ENCODE measurements at places on chromosomes 2 and 18.

DNA sequence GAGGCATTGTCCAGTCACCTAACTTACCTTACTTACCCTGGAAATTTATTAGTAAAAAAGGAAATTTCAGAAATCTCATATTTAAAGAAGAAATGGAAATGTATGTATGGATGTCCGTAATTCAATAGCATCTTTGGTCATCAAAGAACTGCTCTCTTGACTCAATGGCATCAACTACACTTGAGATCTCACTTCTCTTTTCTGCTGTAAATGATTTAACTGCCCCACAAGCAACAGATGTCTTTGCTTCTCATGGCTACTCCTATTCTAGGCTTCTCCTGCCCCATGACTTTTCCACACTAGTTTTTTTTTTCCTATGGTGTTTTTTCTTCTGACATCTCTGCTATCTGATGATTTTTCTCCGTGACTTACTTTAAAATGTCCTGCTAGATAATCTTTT, 34.0 kb upstream of the ERMN start:
- no peak for DNase-seq

DNA sequence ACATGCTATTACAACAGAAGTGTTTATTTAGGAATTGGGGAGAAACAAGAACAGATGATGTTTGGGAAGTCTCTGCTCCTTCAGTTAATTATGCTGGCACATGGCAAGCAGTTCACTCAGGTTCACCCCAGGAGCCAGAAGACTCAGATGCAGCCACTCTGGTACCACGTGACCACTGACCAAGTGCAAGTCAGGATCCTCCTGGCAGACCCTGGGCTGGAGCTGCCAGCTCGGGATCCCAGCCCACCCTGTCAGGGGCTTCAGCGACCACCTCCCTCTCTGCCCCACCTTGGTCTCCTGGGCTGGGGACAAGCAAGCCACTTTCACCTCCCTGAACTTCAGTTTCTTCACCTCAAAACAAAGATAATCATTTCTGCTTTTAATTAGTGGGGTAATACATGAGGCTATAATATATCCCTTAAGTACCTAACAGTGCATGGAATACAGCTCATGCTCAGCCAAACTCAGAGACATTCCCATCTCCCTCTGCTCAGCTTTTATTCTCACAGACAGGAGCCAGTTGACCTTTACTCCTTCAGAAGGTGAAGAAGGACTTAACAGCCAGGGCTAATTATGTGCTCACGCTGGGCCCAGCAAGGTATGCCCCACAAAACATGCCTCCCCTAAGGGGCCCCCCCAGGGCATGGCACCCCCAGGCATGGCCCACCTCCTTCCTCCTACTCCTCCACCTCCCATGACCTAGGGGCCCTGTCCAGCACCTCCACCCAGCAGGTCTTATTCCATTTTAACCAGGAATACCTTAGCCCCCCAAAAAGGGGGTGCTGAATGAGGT, 11.8 kb downstream of the CRACDL start:
- no peak for DNase-seq

DNA sequence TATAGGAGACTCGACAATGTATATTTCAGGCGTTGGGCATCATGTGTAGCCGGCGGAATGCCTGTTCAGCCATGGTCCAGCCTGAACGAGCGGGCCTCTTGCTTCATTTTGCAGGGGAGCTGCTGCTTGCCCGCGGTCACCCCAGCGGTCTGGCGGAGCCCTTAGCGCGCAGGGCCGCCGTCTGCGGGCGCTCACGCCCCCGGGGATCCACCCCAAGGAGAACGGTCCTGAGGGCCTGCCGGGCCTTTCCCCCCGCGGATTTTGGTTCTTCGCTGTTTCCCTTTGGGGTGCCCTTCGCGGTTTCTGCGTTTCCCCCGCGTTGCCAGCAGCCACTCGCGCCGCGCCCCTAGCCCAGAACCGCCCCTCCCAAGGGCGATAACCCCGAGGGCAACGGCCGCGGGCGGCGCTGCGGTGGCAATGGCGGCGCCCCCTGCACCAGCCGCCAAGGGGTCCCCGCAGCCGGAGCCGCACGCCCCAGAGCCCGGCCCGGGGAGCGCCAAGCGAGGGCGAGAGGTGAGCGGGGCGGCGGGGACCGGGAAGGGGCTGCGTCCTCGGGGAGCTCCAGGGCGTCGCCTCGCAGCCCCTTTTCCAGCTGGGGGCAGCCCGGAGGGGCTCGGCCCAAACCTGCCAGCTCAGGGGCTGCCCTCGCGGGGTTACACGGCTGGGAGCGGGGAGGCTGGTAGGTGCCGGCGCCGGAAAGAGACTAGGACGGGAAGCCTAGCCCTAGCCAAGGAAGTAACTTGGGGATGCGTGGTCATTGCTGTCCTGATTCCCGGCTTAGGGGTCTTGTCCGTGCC, at the start of gene MFSD2B:
MFSD2B (plus strand) TSS at position 406 of the 797 bp plus-strand sequence; CDS start at position 418, 12 bp downstream.
- DNase-seq: no peak

DNA sequence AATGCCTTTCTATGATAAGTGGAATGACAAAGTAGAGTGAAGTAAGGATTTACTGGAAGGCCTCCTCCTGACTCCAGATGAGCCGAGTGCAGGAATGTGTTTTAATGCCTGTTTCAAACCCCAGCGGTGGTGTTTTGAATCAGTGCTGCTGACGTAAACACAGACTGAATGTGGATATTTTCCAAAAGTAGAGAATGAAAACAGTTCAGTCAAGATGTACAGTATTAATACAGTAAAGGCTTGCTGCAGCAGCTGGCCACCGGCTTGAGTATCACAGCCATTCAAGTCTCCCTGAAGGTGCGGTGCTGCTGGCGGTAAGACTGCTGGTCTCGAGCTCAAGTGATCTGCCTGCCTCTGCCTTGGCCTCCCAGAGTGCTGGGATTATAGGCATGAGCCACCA, 46.7 kb downstream of the ARHGAP28 start:
- DNase-seq: no peak

DNA sequence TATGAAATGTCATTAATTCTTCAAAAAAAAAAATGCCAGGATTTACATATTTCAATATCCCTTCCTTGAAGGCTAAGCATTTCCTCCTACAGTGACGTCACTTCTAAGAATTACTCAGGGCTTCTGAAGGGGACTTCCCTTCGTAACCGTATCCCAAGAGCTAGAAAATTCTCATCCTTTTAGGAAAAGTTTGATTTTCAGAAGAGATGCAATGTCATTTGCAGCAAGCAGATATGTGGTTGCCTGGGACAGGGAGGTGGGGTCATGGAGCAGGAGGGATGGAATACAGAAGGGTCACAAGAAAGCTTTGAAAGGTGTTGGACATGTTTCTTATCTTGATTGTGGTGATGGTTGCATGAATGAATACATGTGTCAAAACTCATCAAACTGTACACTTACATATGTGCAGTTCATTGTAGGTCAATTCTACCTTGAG, 97.0 kb upstream of the ATL2 start:
- no peak for DNase-seq

DNA sequence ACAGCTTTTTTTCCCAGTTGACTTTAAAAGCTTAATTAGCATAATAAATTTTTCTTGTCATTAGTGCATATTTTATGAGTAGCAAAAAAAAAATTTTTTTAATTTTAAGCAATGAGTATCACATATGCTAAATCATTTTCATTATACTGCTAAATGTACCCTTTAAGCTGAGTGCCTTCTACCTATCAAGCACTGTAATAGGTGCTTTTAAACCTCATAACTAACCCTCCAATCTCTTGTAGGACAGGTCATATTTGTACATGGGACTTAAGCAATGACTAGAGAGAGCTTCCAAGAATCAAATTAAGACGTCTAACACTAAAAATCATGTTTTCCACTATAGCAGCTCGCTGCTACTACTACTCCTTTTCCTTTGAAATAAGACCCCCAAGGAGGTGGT, 7.4 kb downstream of the XPO1 start:
- DNase-seq: no peak

- DNase-seq: no peak
These were observed 799 bp downstream of the CEP68 start for GRCh38 chr2:65057054-65057375.

GRCh38 chr2:225112362-225113126, 70.3 kb upstream of the DOCK10 start:
- DNase-seq: no peak

DNA sequence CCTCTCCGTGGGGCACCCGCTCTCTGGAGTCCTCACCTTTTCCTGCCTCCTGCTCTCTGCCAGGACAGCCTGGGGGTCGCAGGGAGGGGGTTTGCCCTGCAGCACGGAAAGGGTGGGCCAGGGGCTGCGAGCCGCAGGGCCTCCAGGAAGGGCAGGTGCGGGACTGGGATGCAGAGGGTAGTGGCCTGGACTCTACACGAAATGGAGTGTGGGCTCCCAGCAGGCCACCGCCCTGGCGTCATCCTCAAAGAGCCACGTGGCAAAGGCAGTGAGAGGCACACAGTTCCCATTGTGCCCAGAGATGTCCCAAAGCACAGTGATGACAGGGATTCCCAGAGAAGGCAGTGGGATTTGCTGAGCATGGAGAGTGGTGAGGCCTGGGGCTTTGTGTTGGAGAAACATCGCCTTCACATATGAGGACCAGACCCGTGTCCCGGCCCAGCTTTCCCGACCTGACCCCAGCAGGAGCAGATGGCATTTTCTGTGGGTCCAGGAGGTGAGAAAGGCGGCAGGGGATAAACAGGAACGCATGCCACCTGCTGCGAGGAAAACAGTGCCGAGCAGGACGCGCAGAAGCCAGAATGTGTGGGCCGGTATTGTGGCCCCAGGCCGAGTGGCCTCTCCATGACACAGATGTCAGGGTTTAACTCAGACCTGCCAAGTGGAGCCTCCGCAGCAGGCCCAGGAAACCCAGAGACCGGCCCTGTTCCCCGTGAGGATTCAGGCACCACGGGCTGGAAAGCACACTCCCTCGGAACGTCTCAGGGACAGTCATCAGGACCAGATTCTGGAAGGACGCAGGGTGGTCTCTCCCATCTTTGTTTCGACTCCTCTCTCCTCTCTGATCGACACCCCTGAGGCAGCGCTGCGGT, 855.5 kb upstream of the SALL3 start:
- DNase-seq: no peak

DNA sequence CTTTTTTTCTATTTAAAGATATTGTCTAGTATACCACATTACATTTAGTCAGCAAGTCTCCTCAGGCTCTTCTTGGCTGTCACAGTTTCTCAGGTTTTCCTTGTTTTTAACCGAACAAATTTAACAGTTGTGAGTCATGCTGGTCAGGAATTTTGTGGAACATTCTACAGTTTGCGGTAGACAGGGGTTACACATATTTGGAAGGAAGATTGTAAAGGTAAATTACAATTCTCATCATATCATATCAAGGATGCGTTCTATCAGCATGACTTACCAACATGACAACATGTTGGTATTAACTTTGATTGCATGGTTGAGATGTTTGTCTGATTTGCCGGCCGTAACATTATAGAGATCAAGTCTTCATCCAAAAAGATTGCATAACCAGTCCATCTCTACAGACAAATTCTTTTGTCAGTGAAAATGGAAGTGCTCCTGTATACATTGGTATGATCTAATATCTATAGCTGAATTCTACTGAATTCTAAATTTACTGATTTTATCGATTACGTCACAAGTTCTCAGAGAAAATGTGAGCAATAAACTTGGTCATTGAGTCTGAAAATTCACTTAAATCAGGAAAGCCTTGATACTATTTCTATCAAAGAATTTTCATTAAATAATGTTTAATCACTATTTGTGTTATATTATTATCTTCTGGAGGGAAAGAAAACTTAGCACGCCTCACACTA, 664.4 kb upstream of the SLC8A1 start:
- no peak for DNase-seq

- no peak for DNase-seq
These were observed 88.0 kb downstream of the LTBP1 start for GRCh38 chr2:33034784-33035183.

DNA sequence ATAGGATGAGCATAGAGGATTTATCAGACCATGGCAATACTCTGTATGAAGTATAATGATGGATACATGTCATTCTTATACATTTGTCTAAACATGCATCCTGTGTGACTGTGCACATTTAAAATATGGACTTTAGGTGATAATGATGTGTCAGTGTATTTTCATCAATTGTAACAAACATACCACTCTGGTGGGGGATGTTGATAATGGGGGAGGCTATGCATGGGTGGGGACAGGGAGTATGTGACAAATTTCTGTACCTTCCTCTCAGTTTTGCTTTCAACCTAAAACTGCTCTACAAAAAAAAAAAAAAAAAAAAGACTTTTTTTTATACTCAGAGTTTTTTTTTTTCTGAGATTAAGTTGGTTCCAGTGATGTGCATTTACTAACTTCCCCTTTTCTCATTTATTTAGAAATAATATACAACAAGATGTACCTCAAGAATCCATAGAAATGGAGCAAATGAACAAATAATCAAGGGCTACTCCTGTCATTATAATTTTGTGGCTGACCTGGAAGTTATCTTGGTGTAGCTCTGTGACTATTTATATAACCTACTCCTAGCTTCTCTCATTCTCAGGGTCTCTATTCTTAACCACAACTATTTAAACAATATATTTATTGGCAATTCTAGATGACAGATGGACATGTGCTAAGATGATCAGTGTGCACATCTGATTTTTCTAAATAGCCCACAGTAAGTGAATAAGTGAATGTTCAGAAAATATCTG, 108.9 kb upstream of the ITGA4 start:
- no peak for DNase-seq

DNA sequence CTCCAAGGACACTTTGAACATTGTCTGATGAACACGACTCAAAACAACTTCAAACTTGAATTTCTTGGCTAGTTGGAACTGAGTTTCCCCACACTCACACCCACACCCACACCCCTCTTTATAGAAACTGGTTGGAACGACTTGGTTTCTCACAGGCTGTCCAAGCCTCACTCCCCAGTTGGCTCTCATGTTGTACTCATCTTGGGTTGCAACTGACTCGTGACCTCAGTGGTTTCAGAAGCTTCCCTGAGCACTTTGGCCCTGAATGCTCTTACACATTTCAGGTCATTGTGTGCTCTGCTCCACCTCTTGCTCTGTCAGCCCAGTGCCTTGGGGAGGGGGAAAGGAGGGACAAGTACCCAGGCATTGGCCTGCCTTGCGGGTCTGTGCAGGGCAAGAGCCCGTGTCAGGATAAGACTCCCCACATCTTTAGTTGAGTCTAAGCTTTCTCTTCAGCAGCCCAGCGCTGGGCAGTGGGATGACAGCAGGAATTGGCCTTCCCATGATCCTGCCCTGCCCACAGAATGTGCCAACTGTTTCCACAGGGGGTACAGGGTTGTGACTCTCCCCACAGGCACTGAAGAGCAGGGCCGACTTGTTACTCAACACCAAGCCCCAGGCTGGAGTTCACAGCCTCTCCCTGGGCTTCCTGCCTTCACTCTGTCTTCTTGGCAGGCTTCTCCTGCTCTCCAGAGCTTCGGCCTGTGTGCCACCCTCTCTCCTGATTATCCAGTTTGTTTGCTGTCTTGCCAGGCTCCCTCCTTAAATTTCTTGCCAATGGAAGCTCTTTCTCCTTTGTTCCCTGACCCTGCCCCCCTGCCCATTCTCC, 104.6 kb downstream of the RTN4 start:
- no peak for DNase-seq

GRCh38 chr18:3192286-3192685, 27.5 kb downstream of the MYOM1 start:
- DNase-seq: no peak

GRCh38 chr18:55981712-55982475, 393.9 kb upstream of the TCF4 start:
- no peak for DNase-seq

GRCh38 chr2:64537991-64538390, 13.9 kb downstream of the AFTPH start:
- no peak for DNase-seq

- DNase-seq: no peak
These were observed 287.7 kb upstream of the ID2 start for GRCh38 chr2:8394131-8394530.

- DNase-seq: no peak
These were observed 62.0 kb upstream of the CAB39 start for GRCh38 chr2:230650585-230651137.
